ENCODE measurements at places on chromosomes 7 and 10.
A peak's percentile ranks its signal among the peaks of the same experiment; 100 is the strongest.

- DNase-seq: no peak
These were observed 25.2 kb downstream of the NHLRC2 start for GRCh38 chr10:113879691-113880090.

DNA sequence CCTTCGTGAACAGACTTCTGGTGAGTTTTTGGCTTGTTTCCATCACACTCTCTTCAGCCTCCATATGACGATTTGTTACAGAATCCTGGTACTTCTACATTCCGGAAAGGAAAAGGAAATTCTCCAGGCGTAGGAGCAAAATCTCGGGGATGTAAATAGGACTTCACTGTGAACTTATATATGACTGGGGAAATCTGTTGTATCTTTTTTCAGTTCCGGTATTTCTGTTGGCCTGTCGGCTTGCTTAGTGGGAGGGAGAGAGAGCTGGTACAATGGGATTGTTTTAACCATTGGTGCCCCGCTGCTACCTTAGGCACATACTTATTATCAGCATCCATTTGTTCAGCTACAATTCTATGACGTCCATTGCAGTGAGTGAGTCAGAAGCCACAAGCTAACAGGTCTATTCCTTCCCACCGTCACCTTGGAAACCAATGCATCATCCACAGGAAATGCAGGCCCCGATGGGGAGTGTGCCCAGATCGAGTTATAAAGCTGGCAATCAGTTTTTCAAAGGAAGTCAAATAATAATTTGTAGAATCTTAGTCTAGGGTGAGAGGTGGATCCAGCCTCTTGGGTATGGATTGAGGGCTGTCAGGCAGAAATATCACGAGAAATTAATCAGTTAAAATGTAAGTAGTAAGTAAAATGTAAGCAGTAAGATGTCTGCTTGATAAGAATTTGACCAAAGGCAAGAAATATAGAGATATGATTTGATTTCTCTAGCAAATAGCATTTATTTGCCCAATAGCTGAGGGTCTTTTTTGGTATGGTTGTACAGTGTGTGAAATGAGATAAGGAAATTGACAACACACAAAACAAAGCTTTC is 92.0 kb upstream of the MKLN1 start:
- no peak for DNase-seq

DNA sequence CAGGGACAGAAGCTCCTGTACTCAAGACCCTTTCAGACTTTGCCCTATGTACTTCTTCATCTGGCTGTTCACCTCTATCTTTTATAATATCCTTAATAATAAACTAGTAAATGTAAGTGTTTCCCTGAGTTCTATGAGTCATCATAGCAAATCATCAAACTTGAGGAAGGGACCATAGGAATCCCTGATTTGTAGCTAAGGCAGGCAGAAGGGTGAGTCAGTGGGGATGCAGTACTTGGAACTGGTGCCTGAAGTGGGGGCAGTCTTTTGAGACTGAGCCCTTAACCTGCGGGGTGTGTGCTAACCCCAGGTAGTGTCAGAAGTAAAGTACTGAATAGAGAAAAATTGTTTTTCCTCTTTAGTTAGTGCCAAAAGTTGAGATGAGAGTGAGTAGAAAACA is 6.2 kb upstream of the TMEM243 start:
- no peak for DNase-seq

DNA sequence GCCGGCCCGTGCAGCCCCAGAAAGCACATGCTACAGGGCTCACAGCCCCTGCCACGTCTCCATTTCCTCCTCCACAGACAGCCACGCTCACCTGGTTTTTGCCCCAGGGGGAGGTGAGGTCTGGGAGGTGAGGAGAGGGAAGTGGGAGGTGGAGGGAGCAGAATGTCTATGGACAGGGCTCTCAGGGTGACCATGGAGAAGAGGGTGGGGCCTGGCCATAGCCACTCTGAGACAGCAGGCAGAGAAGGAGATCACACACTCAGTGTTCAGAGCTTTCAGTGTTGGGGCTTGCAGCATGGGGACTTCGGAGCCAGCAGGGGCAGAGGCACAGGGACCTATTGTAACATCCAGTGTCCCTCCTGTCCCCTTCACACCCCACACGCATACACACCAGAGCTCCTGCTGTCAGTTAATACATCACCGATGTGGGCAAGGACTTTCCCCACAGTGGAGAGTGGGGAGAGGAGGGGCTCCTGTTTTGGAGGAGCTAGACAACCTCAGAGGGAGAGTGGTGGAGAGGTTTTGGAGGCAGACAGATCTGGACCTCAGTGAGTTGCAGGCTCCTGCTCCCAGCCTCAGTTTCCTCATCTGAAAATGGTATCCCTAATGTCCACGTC is 14.4 kb downstream of the WDFY4 start:
- DNase-seq: no peak

DNA sequence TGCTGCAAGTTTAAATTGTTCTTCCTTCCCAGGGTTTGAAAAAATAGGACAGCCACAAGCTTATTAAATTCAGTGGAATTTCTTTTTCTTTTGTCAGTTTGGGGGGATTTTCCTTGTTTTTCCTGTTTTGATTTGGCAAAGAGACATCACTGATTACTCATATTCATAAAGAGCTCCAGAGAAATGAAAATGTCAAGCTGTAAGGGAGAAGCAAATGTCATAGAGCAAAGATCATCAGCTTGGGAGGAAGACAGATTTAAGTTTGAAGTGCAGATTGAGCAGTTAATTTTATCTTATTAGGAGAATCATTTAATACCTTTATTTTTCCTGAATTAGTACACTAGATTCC is 255.8 kb upstream of the PHYHIPL start:
- DNase-seq: no peak

DNA sequence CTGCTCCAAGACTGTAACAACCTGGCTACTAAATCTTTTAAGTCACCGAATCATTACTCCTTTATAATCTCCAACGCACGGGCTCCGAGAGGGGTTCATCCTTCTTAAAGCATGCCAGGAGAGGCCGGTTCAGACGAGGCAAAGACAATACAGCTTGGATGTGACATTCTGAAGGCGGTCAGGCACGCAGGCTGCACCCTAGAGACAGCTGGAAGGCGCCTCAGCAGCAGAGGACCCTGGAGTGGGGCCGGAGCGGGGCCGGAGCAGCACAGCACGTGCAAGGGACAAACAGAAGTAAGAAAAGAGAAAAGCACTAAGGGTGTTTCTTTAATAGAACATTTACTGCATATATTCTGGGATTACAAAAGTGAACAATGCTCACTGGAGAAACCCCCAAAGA is 97.8 kb upstream of the PPP2R2D start:
- DNase-seq: no peak

DNA sequence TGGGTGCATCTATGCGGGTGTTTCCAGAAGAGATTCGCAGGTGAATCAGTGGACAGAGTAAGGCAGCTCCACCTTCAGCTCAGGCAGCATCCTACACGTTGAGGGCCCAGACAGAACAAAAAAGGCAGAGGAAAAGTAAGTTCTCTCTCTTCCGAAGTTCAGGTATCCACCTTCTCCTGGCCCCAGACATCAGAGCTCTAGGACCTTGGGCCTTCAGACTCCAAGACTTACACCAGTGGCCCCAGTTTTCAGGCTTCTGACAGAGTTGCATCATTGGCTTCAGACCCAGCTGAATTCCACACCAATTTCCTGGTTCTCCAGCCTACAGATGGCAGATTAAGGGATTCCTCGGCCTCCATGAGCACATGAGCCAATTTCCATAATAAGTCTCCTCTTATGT is 102.2 kb upstream of the GPR26 start:
- no peak for DNase-seq

DNA sequence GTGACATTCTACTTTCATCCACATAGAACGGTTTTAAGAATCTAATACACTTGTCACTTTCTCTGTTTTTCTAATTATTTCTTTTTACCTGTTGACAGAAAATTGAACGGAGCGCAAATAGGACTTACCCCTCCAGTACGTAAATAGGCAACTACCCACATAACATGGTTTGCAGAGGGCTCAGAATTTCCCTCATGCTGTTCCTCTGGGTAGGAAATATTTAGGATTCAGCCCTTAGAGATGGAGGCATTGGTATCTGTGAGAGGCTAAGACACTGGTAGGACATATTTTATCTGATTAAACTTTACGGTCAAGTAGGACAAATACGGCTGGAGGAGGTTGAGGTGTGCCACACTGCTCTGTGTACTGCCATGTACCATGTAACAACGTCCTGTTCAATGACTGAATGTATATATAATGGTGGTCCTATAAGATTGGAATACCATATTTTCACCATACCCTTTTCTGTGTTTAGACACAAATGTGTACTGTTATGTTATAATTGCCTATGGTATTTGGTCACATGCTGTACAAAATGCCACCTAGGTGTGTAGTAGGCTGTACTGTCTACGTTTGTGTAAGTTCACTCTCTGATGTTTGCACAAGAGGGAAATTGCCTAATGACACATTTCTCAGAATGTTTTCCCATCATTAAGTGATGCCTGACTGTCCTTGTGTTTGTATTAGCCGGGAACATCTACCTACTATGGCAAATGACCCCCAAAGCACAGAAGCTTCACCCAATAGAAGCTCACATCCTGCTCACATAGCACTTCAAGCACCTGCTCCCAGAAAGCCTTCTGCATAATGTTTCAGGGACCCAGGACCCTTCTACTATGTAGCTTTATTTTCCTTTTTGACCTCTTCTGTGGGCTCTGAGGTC is 429.4 kb upstream of the AKR1E2 start:
- no peak for DNase-seq

DNA sequence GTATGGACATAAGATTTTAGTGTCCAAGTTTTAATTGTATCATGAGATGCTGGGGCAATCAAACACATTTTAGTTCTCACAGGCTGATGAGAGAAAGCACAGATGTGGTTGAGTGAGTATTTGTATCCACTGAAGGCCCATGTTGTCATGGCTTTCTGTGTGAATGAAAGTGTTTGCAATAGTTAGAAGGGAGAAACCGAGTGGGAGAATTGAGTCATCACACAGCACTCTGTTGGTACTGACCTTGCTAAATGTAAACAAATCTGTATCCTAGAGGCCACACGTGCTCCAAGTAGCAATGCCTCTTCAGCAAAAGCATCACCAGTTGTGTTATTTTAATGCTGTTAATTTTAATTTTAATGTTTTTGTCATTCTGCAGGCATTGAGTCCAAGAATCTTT is 121.2 kb downstream of the EMX2 start:
- peak; percentile 26 for DNase-seq

DNA sequence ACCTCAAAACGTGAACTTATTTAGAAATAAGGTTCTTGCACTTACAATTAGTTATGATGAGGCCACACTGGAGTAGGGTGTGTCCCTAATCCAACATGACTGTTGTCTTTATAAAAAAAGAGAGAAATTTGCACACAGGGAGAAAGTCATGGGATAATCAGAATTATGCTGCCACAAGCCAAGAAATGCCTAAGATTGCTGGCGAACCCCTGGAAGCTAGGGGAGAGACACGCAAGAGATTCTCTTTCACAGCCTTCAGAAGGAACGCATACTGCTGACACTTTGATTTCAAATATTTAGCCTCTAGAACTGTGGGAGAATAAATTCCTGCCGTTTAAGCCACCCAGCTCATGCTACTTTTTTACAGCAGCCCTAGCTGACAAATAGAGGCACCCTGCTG is 138.3 kb downstream of the CCDC71L start:
- DNase-seq: no peak

- DNase-seq: no peak
These were observed 52.6 kb downstream of the HTR7 start for GRCh38 chr10:90805206-90805605.

DNA sequence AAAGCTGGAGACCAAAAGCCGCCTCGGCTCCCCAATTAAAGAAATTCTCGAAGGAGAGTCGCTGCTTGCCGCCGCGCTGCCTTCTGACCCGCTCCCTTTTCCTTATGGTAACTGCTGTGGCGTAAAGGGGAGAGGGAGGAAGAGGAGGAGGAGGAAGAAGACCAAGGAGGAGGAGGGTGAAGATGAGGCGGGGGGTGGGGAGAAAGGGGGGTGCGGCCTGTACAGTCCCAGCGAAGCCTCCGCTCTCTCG is 388 bp downstream of the CNOT4 start:
- no peak for DNase-seq

- DNase-seq: no peak
These were observed 6.3 kb upstream of the CACNA2D1 start for GRCh38 chr7:82449910-82450309.

GRCh38 chr7:98084631-98085030 is 22.0 kb upstream of the LMTK2 start:
- no peak for DNase-seq

GRCh38 chr10:94192333-94192732 is 170.4 kb downstream of the NOC3L start:
- no peak for DNase-seq

DNA sequence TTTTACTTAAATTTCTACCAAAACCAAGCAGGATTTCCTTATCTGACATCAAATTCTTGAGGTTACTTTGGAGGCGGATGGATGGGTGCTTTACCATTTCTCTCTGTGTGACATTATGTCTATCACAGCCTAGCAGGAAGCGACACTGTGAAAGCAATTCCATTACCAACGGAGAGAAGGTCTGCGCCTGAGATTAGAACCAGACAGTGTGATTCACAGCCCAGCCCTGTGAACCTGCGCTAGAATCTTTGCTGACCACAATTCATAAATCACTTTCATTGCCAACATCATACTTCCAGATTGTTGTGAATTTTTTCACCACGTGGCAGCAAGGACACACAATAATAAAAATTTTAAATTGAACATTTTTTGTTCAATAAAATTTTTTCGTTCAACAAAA is 126.5 kb downstream of the CUBN start:
- DNase-seq: no peak

- DNase-seq: no peak
These were observed 27.6 kb downstream of the LSMEM1 start for GRCh38 chr7:112508404-112508803.

DNA sequence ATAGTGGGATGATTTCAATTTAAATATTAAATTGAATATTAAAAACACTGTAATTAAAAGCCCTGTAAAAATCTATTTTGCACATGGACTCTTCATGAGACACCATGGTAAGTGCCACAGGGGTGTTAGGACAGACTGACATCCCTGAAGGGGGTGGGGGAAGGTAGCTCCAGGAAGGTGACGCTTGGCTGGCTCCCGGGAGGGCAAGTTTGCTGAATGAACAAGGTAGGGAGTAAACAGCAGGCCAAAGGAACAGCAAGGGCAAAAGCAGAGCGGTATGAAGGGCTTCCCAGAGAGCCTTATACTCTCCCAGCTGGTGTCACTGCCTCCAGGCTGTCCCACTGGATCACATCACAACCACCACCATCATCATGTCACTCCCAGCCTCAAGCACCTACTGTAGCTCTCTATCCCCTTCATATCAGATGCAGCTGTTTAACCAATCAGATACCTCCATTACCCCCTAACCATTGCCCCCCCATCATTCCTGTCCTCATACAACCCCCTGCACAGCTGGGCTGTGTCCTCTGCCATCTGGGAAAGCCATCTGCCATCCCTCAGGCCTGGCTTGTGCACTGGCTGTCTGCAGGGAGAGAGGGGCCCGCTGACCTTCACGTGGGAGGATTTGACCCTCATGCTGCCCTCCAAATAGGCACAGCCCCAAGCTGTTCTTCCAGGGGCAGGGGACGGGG is 19.5 kb downstream of the HSPA12A start:
- DNase-seq: no peak

DNA sequence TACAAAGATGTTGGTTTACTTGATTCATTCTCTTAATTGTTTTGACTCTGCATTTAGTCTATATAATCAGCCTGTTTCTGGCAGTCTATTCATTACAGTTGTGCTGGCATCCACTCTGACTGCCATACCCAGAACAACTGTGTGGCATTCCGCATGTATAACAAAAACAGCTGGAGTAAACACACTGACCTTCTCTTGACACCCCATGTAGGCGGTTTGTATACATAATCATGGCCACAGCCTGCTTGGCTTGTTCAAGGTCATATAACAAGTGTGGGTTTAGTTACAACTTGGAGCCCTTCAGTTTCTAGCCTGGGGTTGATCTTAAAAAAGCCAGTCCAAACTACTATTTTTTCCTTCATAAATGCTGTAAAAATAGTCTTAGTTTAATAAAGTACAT is 70.9 kb downstream of the MBL2 start:
- no peak for DNase-seq
